NCI-H1105 (cell line): ENCODE measurements at places on chromosomes 6 and 20.

DNA sequence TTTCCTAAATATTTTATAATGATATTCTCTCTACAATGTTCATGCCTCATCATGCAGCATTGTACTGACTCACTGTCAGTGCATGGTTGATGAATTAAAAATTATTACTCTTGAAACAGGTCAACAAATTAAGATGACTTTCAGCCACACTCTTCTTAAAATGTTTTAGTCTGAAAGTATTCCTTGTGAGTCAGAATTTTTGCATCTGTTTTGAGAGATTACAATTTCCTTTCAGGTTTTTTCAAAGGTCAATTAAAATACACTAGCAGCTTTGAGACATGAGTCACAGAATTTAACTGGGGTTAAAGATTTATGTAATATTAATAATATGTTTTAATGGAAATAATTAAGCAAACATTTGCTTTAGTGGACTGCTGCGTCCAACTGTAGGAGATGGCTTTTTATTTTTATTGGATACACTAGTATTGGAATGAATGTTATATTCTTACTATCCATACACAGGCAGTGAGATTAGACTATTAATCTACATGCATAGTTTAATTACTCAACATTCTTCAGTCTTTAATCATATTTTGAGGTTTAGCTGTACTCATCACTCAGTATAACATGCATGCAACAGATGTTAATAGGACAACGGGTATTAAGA lies 9.7 kb downstream of the COL12A1 start:
- DNase-seq = no peak

DNA sequence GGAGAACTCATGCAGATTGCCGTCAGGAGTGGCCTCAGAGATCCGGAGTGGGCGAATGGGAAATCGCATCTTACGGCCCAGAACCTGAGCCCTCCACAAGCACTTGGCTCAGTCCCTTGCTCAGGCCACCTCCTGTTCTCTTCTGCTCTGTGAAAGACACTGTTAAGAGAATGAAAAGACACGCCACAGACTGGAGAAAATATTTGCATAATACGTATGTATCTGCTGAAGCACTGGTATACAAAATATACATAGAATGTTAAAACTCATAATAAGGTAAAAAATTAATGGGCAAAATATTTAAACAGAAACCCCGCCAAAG lies 838 bp upstream of the POM121L2 start:
- no peak for DNase-seq

DNA sequence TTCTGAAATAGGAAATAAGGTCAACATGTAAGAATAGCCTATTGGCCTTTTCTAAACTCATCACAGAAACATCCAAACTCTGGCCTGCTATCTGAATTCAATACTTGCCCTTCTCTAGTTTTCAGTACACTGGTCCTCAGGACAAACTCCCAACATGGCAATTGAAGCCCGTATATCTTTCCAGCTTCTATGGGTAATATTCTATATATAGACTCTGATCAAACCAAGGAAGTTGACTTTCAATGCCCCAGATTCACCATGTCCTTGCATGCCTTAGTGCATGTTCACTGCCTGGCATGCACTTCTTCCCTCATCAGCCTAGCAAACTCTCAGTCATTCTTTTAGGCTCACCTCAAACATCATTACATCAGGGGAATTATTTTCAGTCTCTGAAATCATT lies 73.2 kb downstream of the RSPO3 start:
- no peak for DNase-seq

DNA sequence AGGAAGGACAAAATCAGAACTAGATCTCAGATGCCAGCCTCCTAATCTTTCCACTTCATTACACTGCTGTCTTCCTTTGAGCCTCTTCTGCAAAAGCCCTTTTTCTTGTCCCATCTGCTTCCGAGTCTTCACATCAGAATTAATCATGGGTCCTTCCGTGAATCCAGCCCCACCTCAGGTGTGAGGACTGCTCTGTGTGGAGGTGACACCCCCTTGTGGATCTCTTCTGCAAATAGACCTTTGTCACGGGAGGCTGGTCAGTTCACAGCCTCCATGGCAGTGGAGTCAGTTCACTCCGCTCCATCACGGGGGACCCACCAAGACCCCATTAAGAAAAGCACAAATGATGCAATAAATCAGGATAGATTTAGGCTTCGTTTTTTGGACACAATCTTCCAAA lies 171.1 kb downstream of the ADAT2 start:
- no peak for DNase-seq

DNA sequence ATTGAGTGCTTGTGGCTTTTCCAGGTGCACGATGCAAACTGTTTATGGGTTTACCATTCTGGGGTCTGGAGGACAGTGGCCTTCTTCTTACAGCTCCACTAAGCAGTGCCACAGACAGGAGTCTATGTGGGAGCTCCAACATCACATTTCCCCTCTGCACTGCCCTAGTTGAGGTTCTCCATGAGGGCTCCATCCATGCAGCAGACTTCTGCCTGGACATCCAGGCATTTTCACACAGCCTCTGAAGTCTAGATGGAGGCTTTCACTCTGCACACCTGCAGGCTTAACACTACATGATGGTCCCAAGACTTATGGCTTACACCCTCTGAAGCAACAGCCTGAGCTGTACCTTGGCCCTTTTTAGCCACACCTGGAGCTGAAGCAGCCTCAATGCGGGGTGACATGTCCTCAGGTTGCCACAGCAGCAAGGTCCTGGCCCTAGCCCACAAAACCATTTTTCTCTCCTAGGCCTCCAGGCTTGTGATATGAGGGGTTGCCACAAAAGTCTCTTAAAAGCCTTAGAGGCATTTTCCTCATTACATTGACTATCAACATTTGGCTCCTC lies 552.2 kb downstream of the TFAP2A start:
- DNase-seq = no peak

DNA sequence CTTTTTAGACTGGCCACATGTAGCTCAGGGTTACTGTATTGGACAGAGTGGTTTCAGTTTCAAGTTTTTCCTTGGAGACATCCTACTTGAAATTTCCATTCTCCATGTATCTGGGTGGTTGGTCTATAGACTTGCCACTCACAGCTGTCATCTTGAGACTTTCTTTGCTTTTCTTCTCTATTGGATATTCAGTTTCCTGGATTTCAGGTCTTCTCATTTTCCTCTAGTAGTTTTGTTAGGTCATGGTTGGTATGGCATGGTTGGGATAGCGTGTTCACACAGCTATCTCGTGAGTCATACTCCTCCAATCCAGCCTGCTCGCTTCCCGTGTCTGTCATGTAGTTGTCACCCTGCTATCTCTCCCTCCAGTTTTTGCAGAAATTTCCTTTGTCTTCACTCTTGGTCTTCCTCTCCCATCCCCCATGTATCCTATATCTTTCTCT lies 48.3 kb downstream of the PTPN1 start:
- no peak for DNase-seq

GRCh38 chr6:40348591-40348990 lies 238.6 kb downstream of the LRFN2 start:
- no peak for DNase-seq
